ENCODE measurements at places on chromosomes 4 and X.

GRCh38 chrX:133440797-133441163 is 25.5 kb upstream of the GPC4 start:
- no peak for DNase-seq

DNA sequence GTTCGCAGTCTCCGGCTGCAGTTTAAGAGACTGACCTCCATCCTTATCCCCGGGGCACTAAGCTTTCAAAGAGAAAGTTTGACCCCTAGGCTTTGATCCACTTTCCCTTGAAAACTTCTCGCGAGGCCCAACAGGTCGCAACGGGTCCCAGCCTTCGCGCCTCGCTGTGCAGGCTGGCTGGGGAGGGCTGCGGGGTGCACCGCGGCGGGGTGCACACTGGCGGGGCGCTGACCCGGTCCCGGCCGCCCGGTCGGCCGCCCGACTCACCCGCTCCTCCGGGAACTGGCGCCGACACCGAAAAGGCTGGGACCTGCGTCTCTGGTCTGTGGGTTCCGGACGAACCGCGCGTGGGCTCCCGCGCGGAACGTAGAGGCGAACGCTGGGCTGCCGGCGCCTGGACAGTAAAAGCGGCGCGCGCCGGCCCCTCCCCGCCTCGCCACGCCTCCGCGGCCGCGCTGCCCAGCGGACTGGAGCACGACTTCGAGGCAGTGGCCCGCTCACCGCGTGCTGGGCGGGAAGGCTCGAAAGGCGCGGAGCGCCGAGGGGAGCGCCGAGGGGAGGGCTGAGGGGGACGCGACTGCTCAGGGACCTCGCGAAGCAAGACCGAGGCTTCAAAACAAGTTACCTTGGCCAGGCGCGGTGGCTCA is at the start of gene TAF7L:
Gene TAF7L, minus strand, starts transcription at position 378 of the 647 bp plus-strand sequence. CDS start 3,791 bp downstream, outside the sequence.
- DNase-seq: no peak

GRCh38 chr4:177446586-177446985 is 4.3 kb upstream of the AGA start:
- no peak for DNase-seq

DNA sequence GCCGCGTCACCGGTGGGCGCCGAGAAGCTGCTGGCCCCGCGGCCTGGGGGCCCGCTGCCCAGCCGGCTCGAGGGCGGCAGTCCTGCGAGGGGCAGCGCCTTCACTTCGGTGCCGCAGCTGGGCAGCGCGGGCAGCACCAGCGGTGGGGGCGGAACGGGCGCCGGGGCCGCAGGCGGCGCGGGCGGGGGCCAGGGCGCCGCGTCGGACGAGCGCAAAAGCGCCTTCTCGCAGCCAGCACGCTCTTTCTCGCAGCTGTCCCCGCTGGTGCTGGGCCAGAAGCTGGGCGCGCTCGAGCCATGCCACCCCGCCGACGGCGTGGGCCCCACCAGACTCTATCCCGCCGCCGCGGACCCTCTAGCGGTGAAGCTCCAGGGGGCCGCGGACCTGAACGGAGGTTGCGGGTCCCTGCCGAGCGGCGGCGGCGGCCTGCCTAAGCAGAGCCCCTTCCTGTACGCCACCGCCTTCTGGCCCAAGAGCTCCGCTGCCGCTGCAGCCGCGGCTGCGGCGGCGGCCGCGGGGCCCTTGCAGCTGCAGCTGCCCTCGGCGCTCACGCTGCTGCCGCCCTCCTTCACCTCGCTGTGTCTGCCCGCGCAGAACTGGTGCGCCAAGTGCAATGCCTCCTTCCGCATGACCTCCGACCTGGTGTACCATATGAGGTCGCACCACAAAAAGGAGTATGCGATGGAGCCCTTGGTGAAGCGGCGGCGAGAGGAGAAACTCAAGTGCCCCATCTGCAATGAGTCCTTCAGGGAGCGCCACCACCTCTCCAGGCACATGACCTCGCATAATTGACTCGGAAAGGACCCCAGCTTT is 5.6 kb downstream of the PRDM8 start:
- DNase-seq: peak; percentile 59

GRCh38 chr4:125725957-125726525 is 411.3 kb downstream of the FAT4 start:
- DNase-seq: no peak

DNA sequence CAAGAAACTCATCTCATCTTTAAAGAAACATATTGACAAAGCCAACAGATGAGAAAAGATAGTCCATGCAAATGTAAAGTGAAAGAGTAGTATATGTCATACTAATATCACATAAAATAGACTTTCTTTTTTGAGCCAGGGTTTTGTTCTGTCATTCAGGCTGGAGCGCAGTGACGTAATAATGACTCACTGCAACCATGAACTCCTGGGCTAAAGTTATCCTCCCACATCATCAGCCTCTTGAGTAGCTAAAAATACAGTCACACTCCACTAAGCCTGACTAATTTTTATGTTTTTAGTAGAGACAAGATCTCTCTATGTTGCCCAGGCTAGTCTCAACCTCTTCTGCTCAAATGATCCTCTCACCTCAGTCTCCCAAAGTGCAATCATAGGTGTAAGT is 51.8 kb upstream of the TRAM1L1 start:
- no peak for DNase-seq

DNA sequence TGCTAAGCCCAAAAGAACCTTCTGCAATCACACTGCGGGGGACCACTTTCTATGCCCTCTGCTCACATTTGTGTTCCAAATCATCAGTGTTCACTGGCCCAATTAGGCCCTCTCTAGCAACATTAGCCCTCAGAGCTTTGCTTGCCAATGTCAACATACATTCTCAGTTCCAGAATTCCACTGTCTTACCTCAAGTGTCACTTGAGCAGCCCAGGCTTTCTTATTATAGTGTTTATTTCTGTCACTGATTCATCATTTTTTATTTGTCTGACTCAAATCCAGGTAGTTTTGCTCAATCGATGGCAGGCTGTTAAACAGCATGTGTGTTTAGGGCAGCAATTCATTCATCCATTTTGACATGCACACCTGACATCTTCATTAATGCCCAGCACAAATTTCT is 291.2 kb downstream of the TEX13A start:
- no peak for DNase-seq

GRCh38 chr4:184884883-184885282 is 59.1 kb upstream of the ACSL1 start:
- DNase-seq: no peak

- DNase-seq: no peak
Measured at GRCh38 chr4:142329313-142329712, 516.8 kb downstream of the INPP4B start.

- no peak for DNase-seq
Measured at GRCh38 chrX:106613277-106613676, 1.5 kb downstream of the RADX start.

DNA sequence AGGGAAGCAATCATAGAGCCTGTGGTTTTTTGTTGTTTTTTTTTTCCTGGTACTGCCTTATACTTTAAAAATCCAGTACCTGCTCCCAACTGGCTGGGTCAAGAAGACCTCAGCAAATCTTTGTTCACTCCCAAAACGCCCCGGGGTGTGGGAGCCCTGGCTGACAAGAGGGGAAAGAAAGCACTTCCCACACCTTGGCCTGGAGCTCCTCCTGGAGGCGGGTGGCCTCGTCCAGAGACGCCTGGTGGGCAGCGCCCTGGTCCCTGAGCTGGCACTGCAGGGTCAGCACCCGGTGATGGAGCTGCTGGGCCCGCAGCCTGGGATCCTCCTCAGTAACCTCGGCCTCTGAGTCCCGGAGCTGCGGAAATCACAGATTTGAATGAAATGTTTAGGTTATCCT is 38.2 kb downstream of the C4orf50 start:
- DNase-seq: no peak

DNA sequence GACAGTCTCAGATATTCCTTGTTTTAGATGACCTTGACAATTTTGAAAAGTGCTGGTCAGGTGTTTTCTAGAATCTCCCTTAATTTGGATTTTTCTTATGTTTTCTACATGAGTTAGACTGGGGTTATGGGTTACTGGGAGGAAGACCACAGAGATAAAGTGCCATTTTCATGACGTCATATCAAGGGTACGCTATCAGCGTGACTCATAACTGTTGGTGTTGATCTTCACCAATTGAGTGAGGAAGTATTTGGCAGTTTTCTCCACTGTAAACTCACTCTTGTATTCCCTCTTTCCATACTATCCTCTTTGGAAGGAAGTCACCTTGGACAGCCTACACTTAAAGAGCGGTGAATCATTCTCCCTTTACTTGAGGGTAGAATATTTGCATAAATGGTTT is 56.9 kb downstream of the MAGEC1 start:
- DNase-seq: no peak

GRCh38 chr4:184641451-184641850 is 7.8 kb downstream of the CASP3 start:
- no peak for DNase-seq

DNA sequence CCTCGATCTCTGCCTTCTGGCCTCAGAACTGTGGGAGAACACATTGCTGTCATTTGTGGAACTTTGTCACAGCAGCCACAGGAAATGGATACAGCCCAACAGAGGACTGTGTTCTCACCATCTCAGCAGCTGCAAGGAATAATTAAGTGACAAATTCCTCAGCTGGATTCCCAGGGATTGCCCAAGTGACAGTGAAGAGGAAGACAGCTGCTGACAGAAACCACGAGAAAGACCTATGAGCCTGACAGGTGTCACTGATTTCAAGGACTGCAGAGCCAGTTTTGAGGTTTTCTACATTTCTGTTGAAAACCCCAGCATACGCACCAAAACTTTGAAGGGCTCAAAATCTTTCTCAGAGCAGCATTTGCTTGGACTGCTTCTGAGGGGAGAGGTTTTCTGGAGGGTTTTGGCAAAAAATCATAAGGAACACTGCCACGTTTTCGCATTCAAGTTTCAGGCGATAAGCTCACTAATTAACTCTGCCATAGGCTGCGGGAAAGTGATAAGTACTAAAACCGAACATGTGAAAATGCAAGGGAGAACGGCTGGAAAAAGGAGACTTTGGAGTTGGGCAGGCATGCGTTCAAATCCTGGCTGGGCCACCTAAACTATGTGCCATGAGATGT is 88.8 kb downstream of the DRD5 start:
- DNase-seq: no peak

DNA sequence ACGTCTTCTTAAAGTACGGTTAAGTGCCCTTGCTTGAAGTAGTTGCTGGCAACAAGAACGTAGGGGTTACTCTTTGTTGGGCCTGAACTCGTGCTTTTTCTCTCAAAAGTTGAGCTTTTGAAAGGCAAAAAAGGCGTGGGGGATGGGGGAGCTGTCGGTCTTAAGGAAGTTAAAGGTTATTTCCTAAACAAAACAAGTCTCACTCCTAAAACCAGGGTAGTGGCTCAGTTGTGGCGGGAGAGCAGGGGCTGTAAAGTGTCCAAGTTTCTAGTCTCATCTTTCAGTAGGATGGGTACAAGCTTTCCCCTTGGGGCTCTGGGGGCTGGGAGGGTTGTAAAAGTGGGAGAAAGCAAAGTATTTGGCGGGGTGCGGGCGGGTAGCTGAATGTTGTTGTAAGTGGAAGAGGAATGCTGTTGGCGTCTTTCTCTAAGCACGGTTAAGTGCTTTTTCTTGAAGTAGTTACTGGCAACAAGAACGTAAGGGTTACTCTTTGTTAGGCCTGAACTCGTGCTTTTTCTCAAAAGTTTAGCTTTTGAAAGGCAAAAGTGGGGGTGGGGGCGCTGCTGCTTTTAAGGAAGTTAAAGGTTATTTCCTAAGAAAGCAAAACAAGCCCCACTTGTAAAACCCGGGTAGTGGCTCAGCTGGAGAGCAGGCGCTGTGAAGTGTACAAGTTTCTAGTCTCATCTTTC is 904 bp upstream of the WDR1 start:
- DNase-seq: no peak

DNA sequence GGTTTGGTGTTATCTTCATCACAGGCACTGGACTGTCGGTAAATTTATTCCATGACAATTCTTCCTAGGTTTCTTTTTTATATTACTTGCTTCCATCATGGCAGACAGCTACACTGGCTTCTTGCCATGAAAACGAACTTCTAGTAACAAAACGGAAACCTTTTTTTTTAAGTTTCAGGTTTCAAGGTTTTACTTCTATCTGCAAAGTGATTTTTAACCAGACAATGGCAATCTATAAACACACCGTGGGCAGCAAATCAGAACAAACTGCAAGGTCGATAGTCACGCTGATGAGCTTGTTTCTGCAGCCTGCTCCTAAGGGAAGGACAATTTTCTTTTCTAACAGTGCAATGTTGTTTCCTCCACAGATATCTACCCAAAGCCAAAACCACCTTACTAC is 29.9 kb downstream of the XG start:
- no peak for DNase-seq

GRCh38 chr4:155572106-155572703 is 94.4 kb upstream of the GUCY1A1 start:
- DNase-seq: no peak

DNA sequence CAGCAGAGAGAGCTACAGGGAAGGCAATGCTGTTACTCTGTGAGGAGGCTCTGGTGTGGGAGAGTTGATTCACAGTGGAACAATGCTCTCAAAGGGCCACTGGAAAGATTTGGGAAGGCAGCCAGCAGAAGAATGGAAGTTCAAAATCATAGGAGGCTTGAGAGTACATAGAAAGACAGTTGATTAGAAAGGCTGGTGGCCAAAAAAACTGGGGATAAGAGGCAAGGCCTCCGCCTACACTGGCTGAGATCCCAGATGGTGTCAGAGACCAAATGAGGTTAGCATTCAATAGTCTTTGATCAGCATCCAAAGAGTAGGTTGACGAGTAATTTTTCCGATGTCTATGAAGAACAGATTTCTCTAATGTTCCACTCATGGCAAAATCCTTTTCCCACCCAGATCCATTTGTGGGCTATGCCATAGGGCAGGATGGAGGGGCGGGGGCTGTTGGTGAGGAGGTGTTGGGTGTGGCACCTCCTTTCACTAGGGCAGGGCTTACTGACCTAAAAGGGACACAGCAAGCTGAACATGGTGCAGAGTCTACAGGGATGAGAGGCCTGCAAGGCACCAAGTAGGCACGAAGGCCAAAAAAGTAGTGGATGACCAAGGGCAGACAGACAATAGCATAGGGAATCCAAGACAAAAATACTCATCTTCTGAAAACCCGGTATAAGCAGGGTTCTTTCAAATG is 15.1 kb downstream of the TEC start:
- DNase-seq: no peak

DNA sequence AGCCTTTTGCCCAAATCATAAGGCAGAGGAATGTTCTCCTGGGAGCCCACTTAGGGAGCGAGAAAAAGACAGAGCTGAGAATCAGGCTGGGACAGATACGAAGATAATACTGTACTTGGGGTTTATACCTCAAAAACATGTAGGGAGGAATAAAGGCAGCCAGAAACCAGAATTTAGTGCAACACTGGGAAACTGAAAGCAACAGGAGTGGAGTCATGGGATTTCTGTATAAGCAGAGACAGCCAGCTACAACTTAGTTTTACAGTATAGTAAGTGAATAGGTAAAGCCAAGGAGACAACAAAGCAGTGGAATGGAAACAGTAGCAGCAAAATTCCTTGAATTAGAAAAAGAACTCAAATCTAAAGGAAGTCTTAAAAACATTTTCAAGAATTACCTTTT is 413.2 kb downstream of the FAT4 start:
- no peak for DNase-seq

DNA sequence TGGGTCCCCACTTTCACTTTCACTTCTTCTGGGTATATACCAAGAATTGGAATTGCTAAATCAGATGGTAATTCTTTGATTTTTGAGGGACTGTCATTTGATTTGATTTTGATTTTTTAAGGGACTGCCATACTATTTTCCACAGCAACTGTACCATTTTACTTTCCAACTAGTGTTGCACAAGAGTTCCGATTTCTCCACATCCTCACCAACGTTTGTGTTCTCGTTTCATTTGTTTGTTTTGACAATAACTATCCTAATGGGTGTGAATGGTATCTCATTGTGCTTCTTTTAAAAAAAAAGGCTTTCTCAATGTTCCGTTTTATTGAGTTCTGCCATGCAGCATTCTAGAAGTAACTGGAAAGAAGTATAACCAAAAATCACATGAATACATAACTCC is 62.6 kb downstream of the C4orf46 start:
- no peak for DNase-seq

Data from GM19239 (cell line).